ENCODE measurements at places on chromosomes 3 and 15.

- DNase-seq, result no peak
Measured at GRCh38 chr3:62839748-62840147, 35.5 kb downstream of the CADPS start.

DNA sequence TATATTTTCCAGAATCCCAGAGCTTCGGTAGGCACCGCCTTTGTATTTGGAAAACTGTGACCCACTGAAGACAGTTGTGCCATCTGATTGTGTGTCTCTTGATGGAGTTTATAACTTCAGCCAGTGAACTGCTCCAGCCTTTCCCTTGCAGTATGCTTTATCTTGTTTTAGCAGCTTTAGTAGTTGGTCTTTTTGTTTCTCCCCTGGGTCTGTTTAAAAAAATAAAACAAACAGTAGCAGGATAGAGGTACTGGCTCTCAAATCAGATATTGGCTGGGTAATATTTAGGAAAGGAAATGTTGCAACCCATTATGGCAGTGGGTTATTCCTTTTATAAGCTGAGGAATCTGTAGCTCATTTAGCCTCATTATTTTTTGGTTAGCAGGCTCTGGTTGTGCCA lies 151.5 kb upstream of the BFSP2 start:
- no peak for DNase-seq

- no peak for DNase-seq
Measured at GRCh38 chr3:9224490-9224889, 25.0 kb downstream of the SRGAP3 start.

GRCh38 chr3:120495809-120496208 lies 45.0 kb upstream of the FSTL1 start:
- no peak for DNase-seq

GRCh38 chr3:58102390-58102750 lies 94.1 kb downstream of the FLNB start:
- no peak for DNase-seq

- DNase-seq, result no peak
Measured at GRCh38 chr3:191792580-191792979, 331.6 kb downstream of the PYDC2 start.

DNA sequence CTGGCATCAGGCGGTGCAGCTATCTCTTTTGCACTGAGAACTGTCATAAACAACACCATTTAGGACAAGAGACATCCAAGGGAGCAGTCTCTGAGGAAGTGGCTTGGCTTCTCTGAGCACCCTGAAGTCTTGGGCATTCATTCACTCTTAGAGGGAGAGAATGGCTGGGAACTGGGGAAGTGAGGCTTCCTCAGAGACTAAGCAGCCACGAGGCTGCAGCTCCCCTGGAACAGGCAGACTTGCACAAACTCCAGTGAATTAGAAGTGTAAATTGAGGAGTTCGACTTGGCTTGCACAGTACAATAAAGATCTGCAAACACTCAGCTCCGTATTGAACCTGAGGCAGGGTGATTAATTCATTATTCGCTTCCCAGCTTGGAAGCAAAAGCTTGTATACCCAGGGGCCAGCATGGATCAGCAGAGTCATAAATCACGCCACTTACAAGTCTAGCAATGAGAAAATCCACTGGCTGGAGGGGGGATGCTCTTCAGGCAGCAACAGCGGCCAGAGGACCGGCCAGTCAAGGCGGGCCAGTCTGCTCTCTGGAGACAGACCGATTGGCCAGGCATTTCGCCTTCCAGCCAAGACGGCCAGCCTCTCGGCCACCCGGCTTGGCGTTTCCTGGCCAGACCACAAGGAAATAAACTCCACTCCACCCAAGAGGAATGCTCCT lies 118.8 kb upstream of the ADPGK start:
- no peak for DNase-seq

DNA sequence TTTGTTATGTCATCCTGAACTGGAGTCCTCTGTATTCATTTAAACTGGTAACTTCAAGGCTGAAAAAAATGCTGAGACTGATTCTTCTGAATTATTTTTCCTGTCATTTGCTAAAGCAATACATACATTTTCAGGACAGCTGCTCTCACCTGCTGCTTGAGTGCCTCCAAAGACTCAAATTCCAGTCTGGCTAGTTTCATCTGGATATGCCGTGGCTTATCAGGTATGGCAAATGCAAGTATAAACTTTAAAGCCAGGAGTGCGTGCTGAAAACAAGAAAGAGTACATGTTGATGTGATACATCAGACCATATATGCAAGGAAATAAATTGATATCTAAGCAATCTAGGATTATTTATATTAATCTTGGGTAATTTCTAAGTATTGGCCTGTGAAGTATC lies 146.1 kb downstream of the SNRK start:
- no peak for DNase-seq

DNA sequence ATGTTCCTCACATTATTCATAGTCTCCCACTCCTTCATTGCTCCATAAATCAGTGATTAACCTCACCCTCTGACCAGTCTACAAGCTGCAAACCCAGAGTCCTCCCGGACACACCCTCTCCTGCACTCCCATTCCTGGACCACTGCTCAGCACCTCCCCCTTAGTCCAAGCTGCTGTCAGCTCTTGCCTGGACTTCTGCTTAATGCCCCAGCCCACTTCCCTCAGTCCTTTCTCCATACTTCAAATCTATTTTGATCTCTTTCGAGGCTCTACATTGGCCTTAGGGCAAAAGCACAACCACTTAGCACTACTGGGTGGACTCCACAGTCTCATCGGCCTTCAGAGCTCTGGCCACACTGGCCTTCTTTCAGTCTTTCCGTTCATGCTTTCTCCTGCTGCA lies 79.4 kb upstream of the FAM98B start:
- no peak for DNase-seq

- DNase-seq, result no peak
Measured at GRCh38 chr15:67433495-67434099, 87.3 kb upstream of the C15orf61 start.

DNA sequence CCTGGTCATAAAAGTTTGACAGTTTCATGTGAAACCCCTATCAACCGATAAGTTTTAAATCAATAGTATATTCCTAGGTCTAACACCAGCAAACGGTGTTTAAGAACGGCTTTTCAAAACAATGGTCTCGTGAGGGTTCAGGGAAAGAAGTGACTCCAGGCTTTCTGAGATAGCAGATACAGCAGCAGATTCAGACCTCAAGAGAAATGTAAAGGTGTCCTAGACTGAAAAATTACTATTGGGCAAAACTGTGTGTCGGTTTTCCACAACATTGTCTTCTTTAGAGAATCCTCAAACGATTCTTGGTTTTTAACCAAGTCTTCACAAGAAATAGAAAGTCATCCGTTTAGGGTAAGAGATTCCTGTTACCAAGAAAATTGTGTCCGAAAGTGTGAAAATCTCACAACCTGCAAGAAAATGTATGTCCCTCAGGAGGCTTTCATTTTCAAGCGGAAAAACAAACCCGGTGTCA lies 1.2 kb downstream of the SETD2 start:
- no peak for DNase-seq

- no peak for DNase-seq
Measured at GRCh38 chr15:43220991-43221403, at the start of gene EPB42. TSS of gene EPB42 (minus strand) at chr15:43221018. CDS start at chr15:43220825, 193 bp downstream.

DNA sequence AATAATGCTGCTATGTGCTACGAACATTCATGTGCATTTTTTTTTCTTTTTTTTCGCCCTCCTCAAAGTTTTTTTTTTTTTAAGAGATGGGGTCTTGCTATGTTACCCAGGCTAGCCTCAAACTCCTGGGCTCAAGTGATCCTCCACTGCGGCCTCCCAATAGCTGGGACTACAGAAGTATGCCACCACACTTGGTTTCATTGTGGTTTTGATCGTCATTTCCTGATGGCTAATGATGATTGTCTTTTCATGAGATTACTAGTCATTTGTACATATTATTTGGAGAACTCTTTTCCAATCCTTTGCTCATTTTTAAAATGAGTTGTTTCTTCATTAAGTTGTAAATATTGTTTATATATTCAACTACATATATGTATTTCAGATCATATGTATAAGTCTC lies 48.8 kb downstream of the FBXO22 start:
- DNase-seq, result no peak

DNA sequence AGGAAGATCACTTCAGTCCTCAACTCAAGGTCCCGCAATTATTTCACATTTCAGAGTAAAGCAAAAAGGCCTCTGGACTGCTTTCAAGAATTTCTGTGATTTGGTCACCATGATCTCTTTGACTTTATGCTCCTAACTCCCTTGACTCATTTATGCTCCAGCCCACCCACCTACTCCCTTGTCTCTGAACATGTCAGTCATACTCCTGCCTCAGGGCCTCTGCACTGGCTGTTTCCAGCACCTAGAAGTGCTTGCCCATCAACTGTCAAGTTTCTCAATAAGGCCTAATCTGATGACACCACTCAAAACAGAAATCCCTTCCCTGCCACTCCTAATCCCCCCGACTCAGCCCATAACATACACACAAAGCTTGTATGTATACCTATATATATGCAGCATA lies 36.1 kb upstream of the CSPG5 start:
- no peak for DNase-seq

- DNase-seq, result no peak
Measured at GRCh38 chr3:27253831-27254230, 115.4 kb downstream of the NEK10 start.

GRCh38 chr3:112740835-112741234 lies 99.9 kb upstream of the CCDC80 start:
- DNase-seq, result no peak

GRCh38 chr3:174598885-174599439 lies 260.2 kb upstream of the NAALADL2 start:
- no peak for DNase-seq

- no peak for DNase-seq
Measured at GRCh38 chr15:99732751-99733267, 428 bp downstream of the LYSMD4 start.

GRCh38 chr3:172379372-172379771 lies 68.9 kb downstream of the GHSR start:
- no peak for DNase-seq

GRCh38 chr15:71654042-71654719 lies 156.2 kb upstream of the NR2E3 start:
- DNase-seq, result no peak
